Mesothelial cell of epicardium (in vitro differentiated cells): ENCODE measurements at places on chromosomes 7 and 10.

DNA sequence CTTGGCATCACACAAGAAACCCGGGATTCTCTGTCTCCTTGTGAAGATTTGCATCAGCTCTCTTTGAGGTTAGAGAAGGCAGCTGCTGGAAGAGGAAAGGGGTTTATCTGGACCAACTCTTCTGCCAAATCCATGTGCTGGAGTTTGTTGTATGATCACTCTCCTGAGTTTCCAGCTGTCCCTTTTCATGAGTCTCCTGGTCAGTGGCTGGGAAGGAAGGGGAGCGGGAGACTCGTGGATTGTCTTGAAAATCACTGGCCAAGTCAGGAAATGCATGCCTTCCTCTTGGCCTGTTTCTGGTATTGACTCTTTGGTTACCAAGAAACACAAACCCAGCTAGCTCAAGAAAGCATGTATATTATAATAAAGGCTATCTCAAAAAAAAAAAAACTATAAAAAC is 38.8 kb downstream of the TACR2 start:
- no peak for DNase-seq

GRCh38 chr7:919924-920341 is 34.5 kb downstream of the ADAP1 start:
- peak; percentile 10 for DNase-seq

GRCh38 chr7:33760146-33760545 is 145.2 kb upstream of the BMPER start:
- no peak for DNase-seq

GRCh38 chr10:11958956-11959355 is 83.7 kb downstream of the UPF2 start:
- DNase-seq = no peak

DNA sequence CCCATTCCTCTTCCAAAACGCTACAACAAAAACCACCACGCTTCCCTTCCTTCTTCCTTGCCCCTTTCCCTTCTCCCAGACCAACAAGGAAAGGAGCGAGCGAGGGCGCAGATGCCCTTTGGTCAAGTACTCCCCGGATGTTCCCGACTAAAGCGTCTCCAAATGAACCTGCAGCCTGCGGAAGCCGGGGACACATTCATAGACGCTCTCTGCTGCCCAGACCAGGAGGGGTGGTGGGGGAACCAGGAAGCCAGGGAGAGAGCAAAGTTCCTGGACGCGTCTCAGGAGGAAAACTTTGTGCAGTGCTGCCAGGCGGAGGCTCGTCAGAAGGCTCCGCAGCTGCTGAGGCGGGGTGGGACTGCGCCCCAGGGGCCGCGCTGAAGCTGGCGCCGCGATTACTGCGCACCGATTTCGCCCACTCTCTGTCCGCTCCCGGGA is 754 bp downstream of the SEMA3D start:
- DNase-seq = peak; percentile 62

GRCh38 chr7:91064938-91065337 is 199.3 kb upstream of the FZD1 start:
- no peak for DNase-seq

DNA sequence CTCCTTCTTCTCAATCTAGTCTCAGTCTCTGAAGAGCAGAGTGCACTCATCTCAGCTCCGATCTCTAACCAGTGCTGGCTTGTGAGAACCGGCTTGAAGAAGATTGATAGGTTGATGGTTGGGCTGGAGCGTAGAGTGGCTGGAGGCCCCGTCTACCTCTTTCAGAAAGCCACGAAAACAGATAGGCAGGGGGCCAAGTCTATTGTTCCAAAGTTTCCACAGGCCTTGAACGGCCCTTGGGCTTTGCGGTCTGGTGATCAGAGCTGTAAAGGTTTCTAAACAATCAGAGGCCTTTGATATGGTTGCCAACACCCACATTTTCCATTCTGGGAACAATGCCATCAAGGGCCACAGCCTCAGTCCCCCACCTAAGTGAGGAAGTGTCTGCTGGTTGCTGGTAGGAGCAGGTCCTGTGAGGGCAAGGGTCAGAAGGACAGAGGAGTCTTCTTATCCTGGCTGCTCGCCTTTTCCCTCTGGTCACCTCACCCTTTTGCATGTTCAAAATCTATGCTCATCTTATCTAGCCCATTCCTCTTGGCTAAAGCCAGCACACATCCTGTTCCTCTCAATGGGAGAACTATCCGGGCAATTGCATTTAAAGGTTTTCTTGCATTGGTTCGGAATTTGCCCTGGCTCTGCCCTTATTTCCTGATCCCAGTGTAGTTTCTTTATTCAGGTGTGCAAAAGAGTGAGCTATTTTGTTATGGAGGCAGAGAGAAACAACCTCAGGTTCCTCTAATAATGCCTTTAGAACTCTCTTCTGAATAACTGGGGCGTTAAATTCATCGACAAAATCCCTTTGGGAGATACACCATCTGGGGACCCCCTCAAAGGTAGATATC is 70.3 kb upstream of the KMT2E start:
- DNase-seq = peak; percentile 49

DNA sequence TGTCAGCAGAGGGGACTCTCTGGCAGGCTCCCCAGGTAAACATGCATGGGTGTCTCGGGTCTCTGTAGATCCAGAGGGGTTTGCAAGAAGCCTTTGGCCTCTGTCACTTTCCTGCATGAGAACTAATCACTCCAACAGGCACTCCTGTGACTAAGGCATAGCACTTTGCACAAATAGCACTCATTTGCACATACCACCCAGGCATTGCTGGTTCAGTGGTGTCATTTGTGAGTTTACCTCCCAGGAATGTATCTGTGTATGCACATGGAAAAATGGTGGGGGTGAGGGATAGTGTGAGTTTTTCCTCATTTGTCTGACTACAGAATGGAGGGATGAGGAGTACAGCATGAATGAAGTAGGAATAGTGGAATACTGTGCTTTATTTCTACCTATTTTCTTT is 39.5 kb downstream of the CNNM1 start:
- DNase-seq = no peak
